Mesothelial cell of epicardium (in vitro differentiated cells): ENCODE measurements at places on chromosomes 7 and 10. TPM values are rescaled to one million over a fixed set of nuclear protein-coding genes. Genes with fewer than 3 reads are reported as not detected.
A peak's percentile ranks its signal among the peaks of the same experiment; 100 is the strongest.

- no peaks in the 10 kb centered on the region for H3K4me1 ChIP-seq
- no peak overlapping the region for H3K4me3 ChIP-seq
- H3K36me3 ChIP-seq: no peaks in the 10 kb centered on the region
- no peak overlapping the region for H3K27ac ChIP-seq
- DNase-seq: no peak
These were observed 654.7 kb upstream of the ZWINT start for GRCh38 chr10:57015595-57016318.

GRCh38 chr10:100009283-100009792 is 409 bp downstream of the DNMBP start:
- H3K27me3 ChIP-seq: no peaks in the 10 kb centered on the region
- H3K27ac ChIP-seq: peak overlapping the region; percentile 88
- H3K36me3 ChIP-seq: no peaks in the 10 kb centered on the region
- H3K4me1 ChIP-seq: peaks cover 72% of the 10 kb centered on the region

GRCh38 chr7:4162884-4163564 is 519.1 kb upstream of the FOXK1 start:
- no peak overlapping the region for H3K4me3 ChIP-seq
- no peak for DNase-seq
- H3K4me1 ChIP-seq: peaks cover 3% of the 10 kb centered on the region
- H3K27me3 ChIP-seq: no peaks in the 10 kb centered on the region

DNA sequence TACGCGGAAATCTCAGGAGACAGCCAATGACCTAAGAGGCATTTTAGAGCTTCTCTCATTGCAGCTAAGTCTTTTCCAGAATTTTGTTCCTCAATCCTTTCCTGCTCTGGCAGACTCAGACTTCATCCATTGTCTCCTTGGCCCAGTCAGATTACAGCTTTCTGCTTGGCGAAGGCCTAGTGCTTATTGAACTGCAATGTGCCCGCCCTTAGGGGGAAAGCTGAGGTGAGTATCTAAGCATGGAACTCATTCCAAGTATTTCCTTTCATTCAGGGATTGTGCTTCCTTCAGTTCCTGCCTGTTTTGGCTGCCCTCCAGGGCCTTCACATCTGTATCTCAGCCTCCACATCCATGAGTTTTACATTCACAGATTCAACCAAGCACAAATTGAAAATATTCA is 37.5 kb downstream of the PRLHR start:
- H3K4me1 ChIP-seq: no peaks in the 10 kb centered on the region
- H3K27me3 ChIP-seq: peaks cover 38% of the 10 kb centered on the region
- no peak for DNase-seq
- no peak overlapping the region for H3K27ac ChIP-seq

DNA sequence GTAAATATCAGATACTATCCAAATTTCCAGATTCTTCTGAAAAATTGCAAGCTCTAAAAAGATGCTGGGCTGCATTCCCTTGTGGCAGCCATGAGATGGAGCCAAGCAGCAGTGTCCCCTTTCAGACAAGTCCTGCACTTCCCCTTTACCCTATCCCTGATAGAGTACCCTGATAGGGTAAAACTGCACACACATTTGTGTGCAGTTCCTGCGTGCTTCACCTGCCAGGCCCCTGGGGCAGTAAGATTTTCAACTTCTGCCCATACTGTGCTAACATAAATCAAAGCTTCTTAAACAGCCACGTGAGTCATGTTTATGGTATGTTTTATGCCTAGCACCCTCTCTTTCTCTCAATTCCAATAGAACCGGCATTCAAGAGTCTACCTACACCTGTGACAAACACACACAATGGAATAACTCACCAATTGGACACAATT is 52.2 kb downstream of the IFIT5 start:
- H3K27me3 ChIP-seq: no peaks in the 10 kb centered on the region
- DNase-seq: no peak
- peaks cover 31% of the 10 kb centered on the region for H3K4me1 ChIP-seq
- H3K27ac ChIP-seq: peak overlapping the region; percentile 89

GRCh38 chr7:34108165-34108564 is 202.8 kb downstream of the BMPER start:
- no peak overlapping the region for H3K4me3 ChIP-seq
- DNase-seq: no peak
- no peaks in the 10 kb centered on the region for H3K36me3 ChIP-seq
- no peak overlapping the region for H3K27ac ChIP-seq
- H3K27me3 ChIP-seq: no peaks in the 10 kb centered on the region

The CSGALNACT2 gene
- 14.3 to 15.4 TPM (median 14.8 TPM) in 3 replicates for total RNA-seq

GRCh38 chr7:86448856-86449255 is 194.9 kb upstream of the GRM3 start:
- H3K36me3 ChIP-seq: no peaks in the 10 kb centered on the region
- no peak overlapping the region for H3K4me3 ChIP-seq
- DNase-seq: no peak

DNA sequence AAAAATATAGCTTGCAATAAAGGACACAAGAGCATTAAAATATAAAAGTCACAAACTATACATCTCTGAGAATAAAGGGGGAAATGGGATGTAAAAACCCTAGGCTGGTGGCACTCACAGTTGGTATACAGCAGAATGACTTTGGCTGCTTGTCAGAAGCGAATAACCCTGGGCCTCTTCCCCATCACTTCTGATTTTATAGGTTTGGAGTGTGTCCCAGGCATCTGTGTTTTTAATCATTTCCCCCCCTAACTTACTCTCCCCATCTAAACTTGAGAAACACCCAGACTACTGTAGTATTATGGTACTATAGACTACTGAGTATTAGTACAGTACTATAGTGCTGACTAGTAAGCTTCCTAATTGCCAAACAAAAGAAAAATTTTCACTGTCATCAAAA is 1.8 kb upstream of the RPA3 start:
- H3K36me3 ChIP-seq: peaks cover 4% of the 10 kb centered on the region
- no peak overlapping the region for H3K27ac ChIP-seq
- no peaks in the 10 kb centered on the region for H3K27me3 ChIP-seq
- no peaks in the 10 kb centered on the region for H3K4me1 ChIP-seq
- DNase-seq: no peak

The ADIRF gene
- total RNA-seq: 0.29 TPM in 1 of 3 replicates, not detected in the others

GRCh38 chr7:102981451-102981850 is 68.7 kb downstream of the LRRC17 start:
- no peak overlapping the region for H3K27ac ChIP-seq
- no peak overlapping the region for H3K4me3 ChIP-seq
- H3K27me3 ChIP-seq: no peaks in the 10 kb centered on the region
- no peak for DNase-seq
- no peaks in the 10 kb centered on the region for H3K4me1 ChIP-seq

The NPSR1 gene
- not detected in 3 replicates for total RNA-seq
